ENCODE measurements at places on chromosomes 16 and 17. TPM values are rescaled to one million over a fixed set of nuclear protein-coding genes. Genes with fewer than 3 reads are reported as not detected.

Gene LCMT1
- total RNA-seq, result 30.2 TPM

Gene LRRC36
- total RNA-seq, result not detected

Gene ARHGAP27
- total RNA-seq, result 0.97 TPM

Gene UTS2R
- total RNA-seq, result not detected

Gene TPSG1
- not detected for total RNA-seq

Gene NPIPA7
- 1.9 TPM for total RNA-seq

Gene CDR2L
- 31.9 TPM for total RNA-seq

Gene ASPA
- total RNA-seq, result under 0.01 TPM

Gene NPIPB8
- total RNA-seq, result not detected

Measured in fibroblast of villous mesenchyme (primary cell).